ENCODE measurements at places on chromosomes 5 and 9. TPM values are rescaled to one million over a fixed set of nuclear protein-coding genes. Genes with fewer than 3 reads are reported as not detected.

CDX1 gene
- not detected for total RNA-seq

- DNase-seq: no peak
These were observed 60.0 kb downstream of the SNX18 start for GRCh38 chr5:54577528-54577927.

GRCh38 chr5:129902816-129903215 is 1.4 kb upstream of the CHSY3 start:
- no peak for DNase-seq

DNA sequence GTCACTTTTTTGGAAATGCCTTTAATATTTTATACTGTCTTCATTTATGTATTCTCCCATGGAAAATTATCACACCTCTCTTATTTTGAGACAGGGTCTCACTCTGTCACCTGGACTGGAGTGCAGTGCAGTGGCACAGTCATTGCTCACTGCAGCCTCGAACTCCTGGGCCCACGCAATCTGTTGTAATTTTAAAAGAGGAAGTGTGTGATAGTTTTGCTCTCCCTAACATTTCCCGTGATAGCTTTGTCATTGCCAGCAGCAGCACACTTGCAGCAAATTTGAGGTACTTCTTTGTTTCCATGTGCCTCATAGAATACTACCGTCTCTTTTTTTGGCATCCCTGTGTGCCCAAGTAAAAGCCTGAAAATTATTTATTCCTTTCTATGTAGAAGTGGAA is 103.5 kb downstream of the RNF180 start:
- DNase-seq: no peak

HCN1 gene
- not detected for total RNA-seq

CACFD1 gene
- total RNA-seq: 12.9 TPM

DNA sequence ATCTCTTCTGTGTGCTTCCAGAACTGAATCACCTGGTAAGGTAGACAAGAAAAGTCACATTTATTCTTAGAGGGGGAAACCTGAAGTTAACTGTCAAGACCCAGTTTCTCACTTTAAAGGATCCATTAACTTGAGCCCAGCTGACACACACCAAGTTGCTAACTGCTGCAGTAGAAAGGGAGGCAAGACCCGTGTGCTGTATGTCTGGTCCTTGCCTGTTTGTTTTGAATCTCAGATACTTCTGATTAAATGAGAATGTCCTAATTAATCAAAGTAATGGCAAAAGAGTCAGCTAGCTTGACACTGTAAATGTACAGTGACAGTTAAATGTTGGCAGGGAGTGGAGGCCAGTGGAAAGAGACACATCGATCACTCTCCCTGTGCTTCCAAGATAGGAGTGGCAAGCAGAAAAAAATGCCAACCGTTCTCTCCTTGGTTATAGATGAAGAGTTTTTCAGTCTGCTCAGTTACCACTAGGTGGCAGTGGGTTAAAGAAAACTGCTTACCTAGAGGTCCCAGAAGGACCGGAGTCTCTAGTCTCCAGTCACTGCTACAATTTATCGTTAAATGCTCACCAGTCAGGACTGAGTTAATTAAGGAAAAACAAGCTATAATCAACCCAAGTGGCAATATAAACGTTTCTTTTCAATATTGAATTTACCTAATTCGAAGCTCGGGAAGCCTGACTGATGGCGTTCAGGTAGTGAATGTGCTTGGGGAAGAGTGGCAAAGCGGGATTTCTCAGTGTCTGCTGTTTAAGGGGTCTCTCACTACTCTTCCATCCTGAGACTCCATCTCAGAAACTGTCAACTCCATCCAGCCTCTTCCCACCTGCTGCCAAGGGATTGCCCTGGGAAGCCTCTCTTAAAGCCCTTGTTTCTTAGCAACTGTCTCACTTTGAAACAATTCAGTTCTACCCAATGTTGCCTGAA is 18.4 kb downstream of the LSM11 start:
- peak; percentile 67 for DNase-seq

IRGM gene
- not detected for total RNA-seq

ITK gene
- total RNA-seq: not detected

- DNase-seq: no peak
These were observed 76.6 kb downstream of the NSUN2 start for GRCh38 chr5:6556089-6556801.

DNA sequence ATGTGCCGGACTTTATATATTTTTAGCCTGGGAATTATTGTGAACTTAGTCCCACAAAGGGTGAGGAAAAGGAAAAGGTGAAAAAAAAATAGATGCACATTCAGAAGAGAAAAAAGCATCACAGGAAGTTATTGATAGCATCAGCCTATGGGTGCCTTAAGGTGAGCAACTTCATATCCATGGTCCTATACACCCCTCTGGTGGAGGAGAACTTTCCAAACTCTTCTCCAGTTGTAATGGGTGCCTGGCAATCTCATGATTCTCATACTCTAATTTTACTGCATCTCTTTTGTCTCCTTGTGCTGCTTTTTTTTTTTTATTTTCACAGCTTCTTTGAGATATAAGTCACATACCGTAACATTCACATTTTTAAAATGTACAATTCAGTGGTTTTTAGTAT is 107.4 kb downstream of the JAKMIP2 start:
- DNase-seq: no peak

GRAMD2B gene
- total RNA-seq: 118 TPM

GRCh38 chr9:127539259-127539981 is 72.7 kb upstream of the STXBP1 start:
- DNase-seq: no peak

GRCh38 chr5:32163785-32164184 is 10.3 kb downstream of the GOLPH3 start:
- no peak for DNase-seq

- DNase-seq: no peak
These were observed 868.0 kb upstream of the CTNND2 start for GRCh38 chr5:12772276-12772675.

DNA sequence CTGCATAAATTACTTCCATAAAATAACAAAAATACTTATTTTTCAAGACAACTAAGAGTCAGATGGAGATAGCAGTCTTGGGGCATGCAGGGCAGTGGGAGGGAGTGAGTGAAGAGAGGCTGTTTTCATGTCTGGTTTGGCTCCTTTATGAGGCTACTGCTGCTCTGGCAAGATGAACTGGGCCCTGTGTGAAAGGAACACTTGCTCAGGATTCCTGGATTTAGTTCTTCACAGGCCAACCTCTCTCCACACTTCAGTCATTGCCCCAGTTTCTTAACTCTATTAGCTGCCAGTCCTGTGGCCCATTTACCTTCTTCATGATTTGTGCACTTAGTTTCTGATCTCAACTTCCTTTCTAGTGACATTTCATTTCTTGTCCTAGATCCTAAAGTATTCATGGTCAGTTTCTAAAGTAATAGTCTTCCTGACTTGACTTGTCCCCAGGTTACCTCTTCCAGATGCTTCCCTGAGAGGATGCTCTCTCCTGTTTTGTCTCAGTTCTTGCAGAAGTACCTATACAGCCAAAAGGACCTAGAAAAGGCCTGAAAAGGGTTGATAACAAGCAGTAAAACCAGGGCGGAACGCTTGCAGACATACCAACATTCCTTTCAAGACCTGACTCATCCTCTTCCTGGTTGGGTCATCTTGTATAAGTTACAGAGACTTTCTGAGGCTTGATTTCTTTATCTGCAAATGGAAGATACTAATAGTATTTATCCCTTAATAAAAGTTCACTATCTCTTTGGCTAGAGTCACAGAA is 77.0 kb upstream of the ZFAND5 start:
- DNase-seq: peak; percentile 84

DNA sequence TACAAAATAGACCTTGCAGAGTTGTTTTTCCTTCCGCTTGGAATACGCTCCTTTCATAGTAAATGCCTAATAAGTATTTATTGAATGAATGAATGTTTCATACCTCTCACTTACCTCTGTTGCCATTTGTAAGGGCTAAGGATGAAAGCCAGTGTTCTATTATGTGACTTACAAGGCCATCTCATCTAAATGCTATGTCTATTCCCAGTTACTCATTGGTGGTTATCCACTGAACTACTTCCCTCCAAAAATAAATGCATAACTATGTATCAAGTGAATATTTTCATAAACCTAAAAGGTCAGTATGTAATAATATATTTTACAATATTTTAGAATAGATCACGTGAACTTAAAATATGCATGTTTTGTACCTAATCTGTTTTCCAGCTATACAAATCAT is 670.5 kb upstream of the RGMB start:
- DNase-seq: no peak

- DNase-seq: no peak
These were observed 46.6 kb upstream of the OLFM1 start for GRCh38 chr9:135040892-135041291.

- DNase-seq: no peak
These were observed 26.0 kb downstream of the GARNL3 start for GRCh38 chr9:127290561-127291065.

DNA sequence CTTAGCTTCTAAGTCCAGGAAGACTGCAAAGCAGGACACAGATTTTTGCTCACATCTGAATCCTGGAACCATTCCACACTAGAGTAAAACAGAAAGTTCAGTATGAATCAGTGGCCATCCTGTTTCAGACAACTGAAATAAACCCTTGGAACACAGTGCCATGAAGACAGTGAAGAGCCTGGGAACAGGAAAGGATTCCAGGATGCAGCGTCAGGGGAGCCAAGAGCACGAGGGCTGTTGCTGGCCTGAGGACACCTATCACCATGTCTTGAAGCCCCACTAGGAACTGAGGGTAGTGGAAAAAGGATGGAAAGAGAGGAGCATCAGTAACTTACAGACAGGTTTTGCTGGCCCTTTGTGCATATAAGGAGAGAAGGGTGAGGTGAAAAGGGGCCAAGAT is 115.3 kb upstream of the FSTL4 start:
- DNase-seq: no peak

GRCh38 chr5:170451747-170452365 is 52.0 kb upstream of the KCNIP1 start:
- peak; percentile 7 for DNase-seq

DMRT3 gene
- total RNA-seq: not detected

- DNase-seq: no peak
These were observed 7.7 kb downstream of the IL13 start for GRCh38 chr5:132665574-132666080.

DNA sequence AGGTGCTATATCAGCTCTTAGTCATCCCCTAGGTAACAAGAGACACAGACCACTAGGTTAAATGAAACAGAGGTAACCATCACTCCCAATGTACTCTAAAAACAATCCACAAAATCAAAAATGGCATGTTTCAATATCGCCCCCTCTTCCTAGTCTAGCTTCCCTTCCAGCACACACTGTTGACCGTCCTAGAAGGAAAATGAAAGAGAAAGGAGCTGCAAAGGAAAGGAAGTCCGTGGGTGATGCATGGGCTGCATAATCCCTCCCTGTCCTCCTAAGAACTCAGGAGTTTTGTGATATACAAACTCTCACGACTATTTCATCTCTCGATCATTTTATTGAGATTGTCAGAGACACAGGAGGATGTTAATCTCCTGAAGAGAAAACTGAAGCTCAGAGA is 101.6 kb downstream of the RFK start:
- DNase-seq: no peak

FCN2 gene
- not detected for total RNA-seq

- DNase-seq: peak; percentile 54
These were observed 187.9 kb upstream of the ELL2 start for GRCh38 chr5:96149546-96149945.

TNFSF15 gene
- 0.18 TPM for total RNA-seq

DNA sequence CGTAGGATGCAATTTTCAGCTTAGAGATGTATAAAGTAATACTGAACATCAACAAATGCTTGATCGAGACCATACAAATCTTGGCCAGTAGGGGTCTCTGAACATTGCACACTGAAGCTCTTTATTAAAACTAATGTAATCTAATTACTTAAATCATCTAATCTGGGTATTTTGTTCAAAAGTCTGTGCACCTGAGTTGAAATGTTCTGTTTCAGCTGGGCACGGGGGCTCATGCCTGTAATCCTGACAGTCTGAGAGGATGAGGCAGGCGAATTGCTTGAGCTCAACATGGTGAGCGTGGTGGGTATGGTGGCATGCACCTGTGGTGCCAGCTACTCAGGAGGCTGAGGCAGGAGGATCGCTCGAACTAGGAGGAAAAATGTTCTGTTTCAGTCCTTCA is 41.0 kb downstream of the ESM1 start:
- DNase-seq: peak; percentile 32

CNTNAP3B gene
- total RNA-seq: not detected

DNA sequence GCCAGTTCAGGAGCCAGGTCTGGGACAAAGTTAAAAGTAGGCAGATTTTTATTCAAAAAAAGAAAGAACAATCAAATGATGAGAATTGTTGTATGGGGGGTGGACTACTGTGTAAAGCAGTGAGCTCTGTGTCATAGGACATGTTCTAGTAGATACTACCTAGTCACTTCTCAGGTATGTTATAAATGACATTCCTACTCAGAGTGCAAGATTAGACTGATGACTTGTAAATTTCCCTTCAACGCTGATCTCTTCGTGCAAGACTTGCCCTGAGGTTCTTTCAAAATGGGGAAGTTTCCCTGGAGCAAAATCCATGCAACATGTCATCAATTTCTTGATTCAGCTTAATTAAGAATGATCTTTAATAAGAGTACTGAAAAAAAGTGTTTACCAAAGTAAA is 175.1 kb downstream of the RORB start:
- no peak for DNase-seq

- DNase-seq: no peak
These were observed 28.7 kb downstream of the DIAPH1 start for GRCh38 chr5:141590127-141590526.

DNA sequence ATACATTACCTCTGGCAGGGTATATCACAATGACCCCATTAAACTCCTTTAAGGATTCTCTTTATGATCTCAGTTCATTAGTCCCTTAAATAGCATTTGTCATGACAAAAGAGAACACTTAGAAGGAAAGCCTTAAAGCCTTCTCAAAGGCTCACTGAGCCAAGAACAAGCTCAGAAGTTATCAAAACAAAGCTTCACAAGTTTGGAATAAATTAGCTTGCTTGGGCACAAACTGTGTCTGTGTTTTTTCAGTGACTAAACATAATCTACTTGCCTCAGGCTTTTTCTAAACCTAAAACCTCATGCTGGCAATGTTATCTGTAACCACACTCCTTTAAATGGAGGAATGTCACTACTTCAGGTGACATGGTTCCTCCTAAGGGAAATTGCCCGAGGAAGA is 1114.9 kb upstream of the C9orf72 start:
- no peak for DNase-seq

- DNase-seq: no peak
These were observed 512.2 kb upstream of the ADAMTS16 start for GRCh38 chr5:4627929-4628328.

HBEGF gene
- 6.0 TPM for total RNA-seq

- no peak for DNase-seq
These were observed 12.2 kb upstream of the MIER3 start for GRCh38 chr5:56964173-56964572.

GDA gene
- not detected for total RNA-seq

DNA sequence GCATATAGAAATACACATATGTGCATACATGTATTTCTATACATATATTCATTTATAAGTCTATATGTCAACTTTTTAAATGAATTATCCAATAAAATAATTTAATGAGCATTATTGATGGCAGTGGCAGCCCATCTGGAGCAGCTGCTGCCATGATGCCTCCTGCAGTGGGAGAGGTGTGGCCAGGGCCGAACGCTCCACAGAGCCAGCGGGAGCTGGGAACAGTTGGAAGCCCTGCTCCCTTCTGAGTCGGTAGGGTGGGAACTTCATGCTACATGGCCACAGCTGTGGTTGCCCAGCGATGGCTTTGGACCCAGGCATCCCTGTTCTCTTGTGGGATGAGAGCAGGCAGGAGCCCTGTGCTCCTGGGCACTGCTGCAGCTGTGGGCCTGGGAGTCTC is 812.4 kb upstream of the CTNND2 start:
- DNase-seq: no peak

Measured in HFFc6 (cell line).